ENCODE measurements at places on chromosomes 7 and 10.

- DNase-seq = no peak
Measured at GRCh38 chr7:5005066-5005465, 40.6 kb upstream of the RBAK start.

DNA sequence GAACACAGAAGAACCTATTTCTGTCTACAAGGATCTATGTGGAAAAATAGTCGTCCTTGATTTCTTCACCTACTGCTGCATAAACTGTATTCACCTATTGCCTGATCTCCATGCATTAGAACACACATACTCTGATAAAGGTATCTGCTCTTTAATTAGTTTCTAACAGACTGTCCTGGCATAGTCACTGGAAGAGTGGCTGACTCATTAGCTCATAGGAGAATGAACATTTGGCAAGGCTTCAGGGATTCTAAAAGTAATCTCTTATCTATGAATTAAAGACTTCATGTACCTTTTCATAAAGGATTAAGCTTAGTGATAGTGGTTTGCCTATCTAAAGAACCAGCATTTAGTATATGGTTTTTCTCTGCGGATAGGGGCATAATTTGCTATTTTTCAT, 4.1 kb downstream of the NHLRC2 start:
- no peak for DNase-seq

GRCh38 chr7:50781381-50782293, 1.1 kb downstream of the GRB10 start:
- DNase-seq = no peak

DNA sequence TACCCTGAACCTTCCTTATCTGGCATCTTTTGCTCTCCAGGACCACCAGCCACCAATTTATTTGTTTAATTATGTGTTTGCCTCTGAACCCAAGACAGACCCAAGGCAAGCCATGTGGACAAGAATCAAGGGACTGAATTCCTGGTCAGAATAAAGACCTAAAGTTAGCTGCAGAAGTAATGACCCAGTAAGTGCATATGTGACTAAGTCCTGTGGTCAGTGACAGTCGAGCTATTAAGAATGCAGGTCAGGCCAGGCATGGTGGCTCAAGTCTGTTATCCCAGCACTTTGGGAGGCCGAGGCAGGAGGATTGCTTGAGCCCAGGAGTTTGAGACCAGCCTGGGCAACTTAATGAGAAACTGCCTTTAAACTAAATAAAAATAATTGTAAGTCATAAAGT, 139.4 kb downstream of the CCDC71L start:
- DNase-seq = no peak

Measured in NCI-H748 treated with DMSO at 0.1 percent for 48 hours (cell line).